ENCODE measurements at places on chromosomes 3 and 15.

DNA sequence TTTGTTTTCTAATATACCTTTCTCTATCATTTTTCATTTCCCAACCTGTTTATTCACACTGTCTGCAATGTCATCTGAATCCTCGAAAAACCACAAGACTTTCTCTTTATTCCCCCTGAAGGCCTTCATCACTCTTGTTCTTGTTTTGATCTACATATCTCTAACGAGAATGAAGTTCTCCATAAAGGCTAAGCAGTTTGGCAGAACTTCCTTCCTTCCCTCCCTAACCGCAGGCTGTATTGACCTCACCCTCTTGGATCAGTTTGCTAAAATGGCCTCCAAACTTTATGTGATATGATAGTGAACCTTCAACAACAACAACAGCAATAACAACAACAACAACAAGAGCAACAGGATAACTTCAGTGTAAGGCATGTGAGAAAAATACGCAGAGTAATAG, 392.8 kb downstream of the TIGIT start:
- no peak for DNase-seq

DNA sequence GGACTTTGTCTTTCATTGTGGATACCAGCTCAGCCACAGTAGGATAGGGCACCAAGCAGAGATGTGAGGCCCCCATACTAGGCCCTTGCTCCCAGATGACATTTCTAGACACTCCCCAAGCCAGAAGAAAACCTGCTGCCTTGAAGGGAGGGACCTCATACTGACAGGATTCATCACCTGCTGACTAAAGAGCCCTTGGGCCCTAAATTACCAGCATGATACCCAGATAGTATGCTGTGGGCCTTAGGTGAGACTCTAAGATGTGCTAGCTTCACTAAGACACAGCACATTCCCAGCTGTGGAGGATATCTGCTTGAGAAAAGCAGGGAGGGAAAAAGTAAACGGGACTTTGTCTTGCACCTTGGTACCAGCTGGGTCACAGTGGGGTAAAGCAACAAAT, 324.0 kb downstream of the TBL1XR1 start:
- no peak for DNase-seq

DNA sequence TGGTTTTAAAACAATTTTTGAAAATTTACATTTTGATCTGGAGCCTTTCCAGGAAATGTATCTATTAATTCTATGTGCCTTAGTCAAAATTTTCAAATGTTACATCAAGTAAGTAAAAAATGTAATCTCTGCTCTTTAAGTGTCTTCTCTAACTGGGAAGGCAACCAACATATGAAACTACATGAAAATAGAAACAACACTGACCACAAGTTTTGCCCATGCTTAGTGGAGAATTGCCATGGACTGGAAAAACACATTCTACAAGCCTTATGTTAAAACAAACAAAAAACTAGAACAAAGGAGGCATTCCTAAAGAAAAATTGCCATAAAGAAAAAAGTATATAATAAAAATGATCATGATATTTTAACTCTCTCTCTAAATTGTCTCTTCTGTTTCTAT, 75.9 kb upstream of the SPRED1 start:
- no peak for DNase-seq

GRCh38 chr3:31432897-31433678, 99.6 kb upstream of the STT3B start:
- DNase-seq, result no peak

GRCh38 chr15:58423831-58424608, 7.8 kb upstream of the LIPC start:
- DNase-seq, result no peak

DNA sequence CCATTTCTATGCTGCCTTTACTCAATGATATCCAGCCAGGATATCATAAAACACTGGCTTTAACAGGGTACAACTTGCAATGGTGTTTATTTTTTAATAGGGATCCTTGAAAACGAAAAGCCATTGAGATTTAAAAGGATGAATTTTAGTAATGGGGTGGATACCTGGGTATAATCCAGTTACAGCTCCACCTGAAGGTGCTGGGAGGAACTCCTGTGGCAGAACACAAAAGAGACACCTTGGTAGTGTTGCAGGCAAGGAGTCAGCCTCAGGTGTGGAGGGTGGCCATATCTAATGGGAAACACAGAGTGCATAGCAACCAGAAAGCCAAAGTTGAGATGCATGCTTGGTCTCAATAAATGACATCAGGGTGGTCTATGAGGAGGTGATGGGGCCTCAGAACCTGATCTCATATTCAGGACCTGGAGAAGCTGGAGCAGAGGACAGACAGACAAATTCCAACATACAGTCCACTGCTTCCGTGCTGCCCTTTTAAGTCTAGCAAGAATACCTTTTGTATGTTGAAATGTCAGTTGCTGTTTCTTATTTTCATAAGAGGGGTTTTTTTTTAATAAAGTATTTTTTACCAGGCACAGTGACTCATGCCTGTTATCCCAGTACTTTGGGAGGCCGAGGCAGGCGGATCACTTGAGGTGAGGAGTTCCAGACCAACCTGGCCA, 12.0 kb upstream of the PAQR9 start:
- DNase-seq, result no peak

- peak; percentile 18 for DNase-seq
Measured at GRCh38 chr3:142022381-142022780, 127.0 kb downstream of the TFDP2 start.

DNA sequence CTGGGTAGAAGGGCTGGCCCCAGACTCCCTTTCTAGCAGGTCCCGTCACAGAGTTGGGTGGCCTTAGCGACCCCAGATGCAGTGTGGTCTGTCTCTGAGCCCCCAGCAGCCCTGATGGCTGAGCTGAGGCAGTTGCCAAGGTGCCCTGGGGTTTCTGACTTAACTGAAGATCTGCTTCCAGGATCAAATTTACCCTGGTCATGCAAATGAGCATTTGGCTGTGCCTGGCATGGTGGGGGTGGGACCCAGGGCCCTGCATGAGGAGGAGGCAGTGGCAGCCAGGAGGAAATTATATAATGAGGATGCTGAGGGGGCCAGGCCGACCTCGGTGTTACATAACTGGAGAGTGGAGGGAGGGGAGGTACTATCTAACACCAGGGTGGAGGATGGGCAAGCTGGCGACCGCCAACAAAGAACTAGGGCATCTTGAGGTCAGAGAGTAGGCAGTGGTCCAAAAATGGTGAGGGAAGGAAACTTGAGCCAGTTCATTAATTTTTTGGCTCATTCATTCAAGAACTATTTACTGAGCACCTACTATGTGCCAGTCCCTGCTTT, 16.4 kb downstream of the PLEKHO2 start:
- no peak for DNase-seq

All from SW480 (cell line).